ENCODE measurements at places on chromosomes 7 and 10.

DNA sequence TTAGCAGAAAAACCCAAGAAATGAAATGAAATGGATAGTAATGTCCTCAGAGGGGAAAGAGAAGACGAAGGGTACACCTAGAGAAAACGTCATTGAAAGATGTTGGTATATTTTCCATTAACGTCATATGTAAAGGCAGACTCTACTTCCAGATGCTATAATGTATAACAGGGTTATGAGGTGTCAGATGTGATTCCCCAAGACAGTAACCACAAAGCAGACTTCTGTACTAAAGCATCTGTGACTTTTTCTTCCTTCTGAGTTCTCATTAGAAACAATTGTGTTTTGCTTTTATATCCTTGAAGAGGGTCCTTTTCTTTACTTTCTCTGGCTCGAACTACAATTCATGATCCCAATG, 37.4 kb downstream of the LRRC72 start:
- DNase-seq, result peak; percentile 19

GRCh38 chr10:49612513-49613164, 1.2 kb upstream of the CHAT start:
- DNase-seq, result no peak

GRCh38 chr10:74255214-74255613, 104.2 kb downstream of the ADK start:
- DNase-seq, result no peak

- no peak for DNase-seq
These were observed 71.1 kb downstream of the SLC37A3 start for GRCh38 chr7:140327261-140327661.

DNA sequence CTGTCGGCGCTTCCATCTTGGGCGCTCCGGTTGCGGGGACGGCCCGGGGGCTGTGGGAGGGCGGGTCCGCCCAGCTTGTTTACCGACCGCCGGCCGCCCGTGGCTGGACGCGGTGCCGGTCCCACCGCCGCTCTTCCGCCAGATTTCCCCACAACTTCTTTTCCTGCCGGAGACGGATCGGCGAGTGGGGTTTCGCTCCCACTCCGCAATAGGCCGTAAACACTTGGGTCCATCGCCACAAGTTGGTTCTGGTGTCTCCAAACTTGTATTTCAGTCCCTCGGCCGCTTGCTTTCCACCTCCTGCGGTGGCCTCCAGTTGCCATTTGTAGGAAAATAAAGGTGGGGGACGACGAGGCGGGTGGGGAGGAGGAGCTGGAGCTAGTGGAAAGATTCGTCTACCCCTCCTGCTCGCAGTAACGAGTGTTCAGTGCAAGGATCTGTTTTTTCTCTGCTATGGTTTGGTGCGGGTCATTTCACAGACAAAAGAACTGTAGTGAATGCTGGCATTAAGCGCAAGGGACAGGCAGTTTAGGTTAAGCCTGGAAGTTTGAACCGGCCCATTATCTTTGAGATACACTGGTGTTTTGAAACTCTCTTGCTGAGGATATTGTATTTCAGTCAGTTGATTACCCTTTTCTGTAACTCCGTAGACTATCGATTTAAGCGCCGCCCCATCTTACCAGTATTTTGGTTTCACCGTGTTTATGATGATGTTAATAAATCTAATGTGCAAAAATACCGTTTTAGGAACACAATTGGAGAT, 24.3 kb upstream of the ZRANB1 start:
- DNase-seq, result peak; percentile 23

All from fibroblast of skin of abdomen (primary cell).